Stimulated activated CD8-positive, alpha-beta memory T cell treated with anti-CD3 and anti-CD28 coated beads, Interleukin-4, amount 100 ng/mL, for 4 hours (primary cell): ENCODE measurements at places on chromosomes 5 and 9.

DNA sequence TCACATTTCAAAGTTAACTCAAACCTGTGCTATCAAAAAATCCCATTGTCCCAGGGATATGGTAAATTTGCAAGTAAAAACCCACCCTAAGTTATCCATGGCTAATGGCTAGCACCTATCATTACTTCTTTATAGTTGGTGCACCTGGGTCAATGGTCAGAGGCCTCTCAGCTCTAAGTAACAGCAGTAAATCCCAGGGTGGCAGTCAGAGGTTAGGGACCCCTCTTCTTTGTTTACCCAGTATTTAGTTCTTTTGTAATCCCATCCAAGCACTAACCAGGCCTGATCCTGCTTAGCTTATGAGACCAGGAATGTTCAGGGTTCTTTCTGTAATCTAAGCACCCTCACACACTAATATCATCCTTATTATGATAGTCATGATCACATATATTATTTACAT lies 52.1 kb upstream of the WWC1 start:
- no peak for DNase-seq

DNA sequence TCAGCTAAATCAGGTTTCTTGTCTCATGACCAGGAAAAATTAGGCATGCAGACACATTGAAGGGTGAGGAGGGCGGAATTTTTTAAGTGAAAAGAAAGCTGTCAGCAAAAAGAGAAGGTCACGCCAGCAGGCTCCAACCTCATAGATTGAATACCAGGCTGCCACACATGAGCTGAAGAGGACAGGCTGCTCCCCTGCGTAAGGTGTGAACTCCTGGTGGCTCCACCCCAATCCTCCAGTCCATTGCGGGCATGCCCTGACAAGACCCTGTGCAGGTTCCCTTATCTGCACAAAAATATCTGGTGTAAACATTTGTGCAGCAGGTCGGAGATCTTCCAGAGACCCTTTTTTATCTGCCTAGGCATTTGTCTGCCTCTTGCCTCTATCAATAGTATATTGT lies 22.9 kb upstream of the TEX10 start:
- no peak for DNase-seq

DNA sequence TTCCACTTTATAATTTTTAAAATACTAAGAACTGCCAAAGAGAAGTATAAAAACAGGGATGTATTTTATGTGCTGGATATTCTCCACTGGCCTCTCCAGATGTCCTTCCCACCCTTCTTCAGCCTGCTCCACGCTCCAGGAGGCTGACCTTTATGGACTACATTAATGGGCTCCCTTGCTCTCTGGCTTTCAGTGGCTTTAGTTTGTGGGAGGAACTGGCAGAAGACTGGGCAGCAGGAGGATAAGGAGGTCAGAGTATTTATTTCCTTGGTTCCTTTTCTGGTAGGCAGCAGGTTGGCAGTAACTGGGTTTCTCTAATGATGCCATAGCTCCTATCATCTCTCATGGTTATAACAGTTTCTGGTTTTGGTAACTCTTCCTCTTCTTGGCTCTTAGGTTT lies 133.9 kb downstream of the PAM start:
- DNase-seq: no peak

- DNase-seq: no peak
These were observed 5.4 kb downstream of the SYK start for GRCh38 chr9:90807006-90807405.

GRCh38 chr9:108423433-108423832 lies 432.4 kb downstream of the ACTL7B start:
- no peak for DNase-seq

DNA sequence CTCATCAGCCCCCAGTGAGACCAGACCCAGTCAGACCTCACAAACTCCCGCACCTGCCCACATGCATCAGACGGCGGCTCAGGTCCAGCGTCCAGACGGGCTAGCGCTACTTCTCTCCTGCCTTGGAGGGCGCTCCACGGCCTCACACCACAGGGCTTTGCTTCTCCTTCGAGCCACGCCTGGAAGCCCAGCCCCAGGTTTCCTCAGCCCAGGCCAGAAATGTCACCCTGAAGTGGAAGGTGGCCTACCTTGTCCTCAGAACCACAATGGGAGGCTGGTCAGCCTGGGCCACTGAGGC lies 2.8 kb downstream of the NACC2 start:
- DNase-seq: no peak
